ENCODE measurements at places on chromosomes 11 and 22.

DNA sequence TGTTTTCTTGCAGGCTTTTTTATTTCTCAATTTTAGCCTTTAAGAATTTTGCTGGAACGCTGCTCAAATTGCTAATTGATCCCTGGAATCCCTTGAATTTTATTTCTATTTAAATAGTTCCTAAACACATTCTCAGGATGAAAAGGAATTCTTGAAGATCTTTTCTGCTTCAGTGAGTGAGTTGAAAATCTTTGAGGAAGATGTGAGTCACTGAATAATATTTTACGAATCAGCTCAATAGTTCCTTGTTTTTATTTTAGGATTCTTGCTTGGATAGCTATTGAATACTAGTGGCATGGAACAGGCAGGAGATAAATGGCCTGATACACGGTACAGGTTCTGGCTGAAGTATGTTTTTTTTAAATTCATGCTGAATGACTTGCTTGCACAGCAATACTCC, 194.6 kb upstream of the CCDC90B start:
- DNase-seq, result no peak

- no peak for DNase-seq
Measured at GRCh38 chr11:19938866-19939265, 221.4 kb downstream of the DBX1 start.

GRCh38 chr11:88194990-88195389, 19.7 kb upstream of the RAB38 start:
- DNase-seq, result no peak

GRCh38 chr11:75565221-75565814, 3.3 kb downstream of the SERPINH1 start:
- no peak for DNase-seq

- DNase-seq, result peak; percentile 89
Measured at GRCh38 chr11:117946842-117947526, 17.8 kb upstream of the TMPRSS13 start.

- no peak for DNase-seq
Measured at GRCh38 chr22:17110791-17111550, 10.2 kb downstream of the TMEM121B start.

- no peak for DNase-seq
Measured at GRCh38 chr22:23404689-23405365, 175.3 kb downstream of the IGLL1 start.

GRCh38 chr11:8959546-8960166, 4.6 kb downstream of the TMEM9B start:
- DNase-seq, result no peak

DNA sequence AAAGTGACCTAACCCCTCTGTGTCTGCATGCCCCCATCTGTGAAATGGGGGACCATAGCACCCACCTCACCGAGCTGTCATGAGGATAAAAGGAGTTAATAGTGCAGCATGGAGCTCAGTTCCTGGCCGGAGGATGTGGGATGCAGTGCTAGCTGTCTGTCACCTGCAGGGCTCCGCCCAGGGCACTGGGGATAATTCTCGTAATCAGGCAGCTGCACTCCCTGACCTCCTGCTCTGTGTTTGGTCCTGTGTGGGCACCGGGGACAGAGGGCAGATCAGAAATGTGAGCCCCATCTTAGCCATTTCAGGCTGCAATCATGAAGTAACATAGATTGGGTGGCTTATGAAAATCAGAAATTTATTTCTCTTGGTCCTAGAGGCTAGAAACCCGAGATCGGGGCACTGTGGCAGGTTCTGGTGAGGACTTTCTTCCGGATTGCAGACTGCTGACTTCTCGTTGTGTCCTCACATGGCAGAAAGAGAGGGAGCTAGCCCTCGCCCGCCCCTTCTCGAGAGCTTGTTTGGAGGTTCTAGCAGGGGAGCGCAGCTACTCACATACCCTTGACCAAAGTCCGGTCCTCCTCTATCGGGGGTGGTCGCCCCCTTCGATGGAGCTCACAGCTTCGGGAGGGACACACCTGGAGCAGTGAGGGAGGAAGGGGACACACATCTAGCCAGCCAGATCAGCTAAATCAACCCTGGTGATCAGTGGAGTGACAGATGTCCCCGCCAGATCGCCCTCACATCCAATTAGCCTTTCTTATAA, 3.2 kb downstream of the KCTD17 start:
- DNase-seq, result no peak

DNA sequence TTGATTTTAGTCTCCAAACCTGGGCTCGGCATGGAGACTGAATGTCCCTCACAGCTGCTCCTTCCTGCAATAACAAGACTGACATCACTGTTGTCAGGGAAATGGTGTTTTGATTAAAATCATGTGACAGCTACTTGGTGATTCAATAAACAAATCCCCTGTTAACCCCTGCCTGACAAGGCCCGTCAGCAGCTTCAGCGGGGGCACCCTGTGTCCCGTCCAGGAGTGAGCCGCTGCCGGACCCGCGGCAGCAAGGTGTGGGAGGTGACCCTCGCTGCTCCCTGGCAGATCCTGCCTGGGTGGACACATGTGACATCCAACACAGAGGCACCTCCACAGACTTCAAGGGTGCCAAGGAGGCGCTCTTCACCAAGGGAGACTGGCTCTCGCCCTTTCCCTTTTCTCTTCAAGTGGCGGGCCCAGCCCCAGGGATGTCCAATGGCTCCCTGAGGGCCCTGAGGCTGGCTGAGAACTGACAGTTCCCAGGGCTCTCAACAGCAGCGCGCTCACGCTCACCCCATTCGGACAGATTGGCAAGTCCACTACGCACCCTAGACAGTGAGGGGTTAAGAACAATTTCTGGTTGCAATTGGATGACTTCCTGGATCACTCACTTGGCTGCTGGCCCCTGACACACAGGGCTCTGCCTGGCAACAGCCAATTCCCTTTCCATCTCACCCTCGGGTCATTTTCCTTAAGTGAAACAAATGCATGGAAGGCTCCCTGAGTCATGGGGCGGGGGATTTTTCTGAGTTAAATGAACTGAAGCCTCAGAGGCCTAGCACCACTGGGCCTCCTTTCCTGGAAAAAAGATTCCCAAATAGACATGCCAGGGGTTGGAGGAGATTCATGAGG, 30.7 kb downstream of the PPP2R1B start:
- no peak for DNase-seq

DNA sequence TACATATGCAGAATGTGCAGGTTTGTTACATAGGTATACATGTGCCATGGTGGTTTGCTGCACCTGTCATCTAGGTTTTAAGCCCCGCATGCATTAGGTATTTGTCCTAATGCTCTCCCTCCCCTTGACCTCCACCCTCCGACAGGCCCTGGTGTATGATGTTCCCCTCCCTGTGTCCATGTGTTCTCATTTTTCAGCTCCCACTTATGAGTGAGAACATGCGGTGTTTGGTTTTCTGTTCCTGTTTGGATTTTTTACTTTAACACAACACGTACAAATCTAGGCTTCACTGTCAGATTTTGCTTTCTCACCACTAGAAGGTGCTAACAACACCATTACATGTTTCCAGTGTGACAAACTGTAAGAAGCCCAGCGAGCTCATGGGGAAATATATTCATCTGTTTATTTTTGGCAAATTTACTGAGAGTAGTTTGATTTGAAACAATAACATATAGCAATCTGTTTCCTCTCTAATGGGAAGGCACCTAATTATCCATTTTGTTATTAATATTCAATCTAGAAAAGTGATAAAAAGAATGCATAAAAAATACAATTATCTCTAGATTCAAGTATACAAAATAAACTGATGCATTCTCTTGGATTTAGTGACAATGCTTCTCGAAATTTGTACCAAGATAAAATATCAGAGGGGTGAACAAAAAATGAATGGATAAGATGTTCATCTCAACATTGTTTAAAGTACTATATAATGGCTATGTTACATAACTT, 23.2 kb upstream of the BIRC3 start:
- DNase-seq, result no peak

GRCh38 chr11:65077451-65077850, 6.4 kb downstream of the CDCA5 start:
- DNase-seq, result no peak

- no peak for DNase-seq
Measured at GRCh38 chr22:31733580-31734079, 16.3 kb downstream of the PRR14L start.

- no peak for DNase-seq
Measured at GRCh38 chr11:121340032-121340580, 47.5 kb downstream of the SC5D start.

GRCh38 chr11:69638941-69639681, 1.8 kb upstream of the CCND1 start:
- DNase-seq, result peak; percentile 95

- DNase-seq, result no peak
Measured at GRCh38 chr22:37007651-37008050, 11.6 kb downstream of the TST start.

DNA sequence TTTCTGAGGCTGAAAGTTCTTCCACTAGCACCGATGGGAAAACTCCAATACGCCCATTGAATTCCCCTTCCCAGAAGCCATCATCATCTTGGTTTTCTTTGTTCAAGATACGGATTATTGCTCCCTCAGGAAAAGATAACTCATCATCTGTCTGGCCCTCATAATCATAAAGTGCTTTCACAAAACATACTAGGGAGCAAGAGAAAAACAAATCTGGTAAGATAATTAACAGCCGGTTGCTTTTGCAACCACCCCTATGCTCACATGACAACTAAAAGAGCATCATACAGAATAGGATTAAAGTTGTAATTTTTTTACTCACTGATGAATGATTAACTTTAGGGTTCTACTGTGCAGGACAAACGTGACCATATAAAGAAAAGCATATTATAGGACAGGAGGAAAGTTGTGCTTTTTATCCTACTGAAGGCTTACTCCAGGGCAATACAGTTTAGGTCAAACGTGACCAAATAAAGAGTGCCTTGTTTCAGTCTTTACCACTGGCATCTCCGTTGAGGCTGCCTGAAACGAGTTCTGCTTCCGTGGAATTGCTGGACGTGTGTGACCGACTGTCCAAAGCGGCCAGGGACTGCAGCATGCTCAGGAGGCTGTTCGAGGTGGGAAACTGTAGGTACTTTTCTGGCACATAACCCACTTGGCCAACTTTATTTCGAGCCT, 28.6 kb downstream of the ATG16L2 start:
- no peak for DNase-seq

- DNase-seq, result no peak
Measured at GRCh38 chr22:44391481-44392445, 79.0 kb upstream of the SHISAL1 start.

DNA sequence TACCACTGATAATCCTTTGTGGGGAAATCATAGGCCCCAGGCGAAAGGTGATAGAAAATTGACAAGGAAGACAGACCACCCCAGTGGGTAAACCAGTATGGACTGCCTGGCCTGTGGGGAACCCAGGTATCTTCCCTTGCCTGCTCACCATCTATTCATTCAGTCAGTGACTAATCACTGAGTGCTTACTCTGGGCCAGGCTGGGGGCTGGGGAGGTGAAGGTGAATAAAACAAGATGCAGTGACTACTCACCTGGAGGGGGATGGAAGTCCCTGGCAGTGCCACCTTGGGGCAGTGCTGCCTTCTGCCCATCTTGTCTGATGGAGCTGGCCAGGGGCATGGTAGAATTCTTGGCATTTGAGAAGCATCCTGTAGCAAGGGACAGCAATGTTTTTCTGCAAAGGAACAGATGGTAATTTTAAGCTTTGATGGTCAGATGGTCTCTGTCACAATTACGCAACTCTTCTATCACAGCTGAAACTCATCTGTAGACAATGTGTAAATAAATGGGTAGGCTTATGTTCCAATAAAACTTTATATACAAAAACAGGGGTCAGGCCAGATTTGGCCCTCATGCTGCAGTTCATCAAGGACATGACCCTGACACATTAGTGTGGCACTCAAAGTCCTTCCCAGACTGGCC, 4.6 kb downstream of the ISX start:
- DNase-seq, result no peak

DNA sequence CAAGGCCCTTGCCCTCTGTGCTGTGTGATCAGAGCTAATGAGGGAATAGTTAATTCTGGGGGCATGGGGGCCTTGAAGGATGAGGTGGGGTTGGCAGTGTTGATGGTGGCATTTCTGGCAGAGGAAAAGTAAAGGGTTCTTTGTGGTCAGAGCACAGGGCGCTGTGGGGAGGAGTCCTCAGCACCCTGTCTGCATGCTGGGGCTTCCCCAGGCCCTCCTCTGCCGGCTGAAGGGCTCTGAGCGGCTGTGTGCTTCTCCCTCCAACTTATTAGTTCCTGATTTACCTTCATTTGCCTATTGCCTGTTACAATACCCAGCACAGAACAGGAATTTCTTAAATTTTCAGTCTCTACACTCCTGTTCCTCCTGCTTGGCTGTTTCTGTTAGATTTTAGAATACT, 122.8 kb downstream of the HIPK3 start:
- no peak for DNase-seq

- DNase-seq, result no peak
Measured at GRCh38 chr11:75276186-75276585, 35.6 kb downstream of the TPBGL start.

DNA sequence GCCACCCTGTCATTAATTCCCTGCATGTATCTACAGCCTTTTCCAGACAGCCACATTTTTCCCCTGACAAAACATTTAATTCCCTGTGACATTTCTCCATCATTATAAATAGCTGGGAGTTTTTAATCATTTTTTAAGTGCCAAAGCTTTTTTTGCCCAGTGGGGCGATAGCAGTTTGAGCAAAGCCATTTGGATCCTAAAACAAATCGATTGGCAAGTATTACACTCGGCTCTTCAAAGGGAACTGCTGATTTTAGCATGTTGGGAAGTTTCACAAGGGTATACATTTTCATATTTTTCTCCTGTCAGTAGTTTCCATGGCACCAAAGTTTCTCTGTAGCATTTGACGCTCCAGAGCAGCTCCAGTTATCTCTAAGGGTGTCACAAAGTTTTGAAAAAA, 210.8 kb downstream of the HIPK3 start:
- no peak for DNase-seq

DNA sequence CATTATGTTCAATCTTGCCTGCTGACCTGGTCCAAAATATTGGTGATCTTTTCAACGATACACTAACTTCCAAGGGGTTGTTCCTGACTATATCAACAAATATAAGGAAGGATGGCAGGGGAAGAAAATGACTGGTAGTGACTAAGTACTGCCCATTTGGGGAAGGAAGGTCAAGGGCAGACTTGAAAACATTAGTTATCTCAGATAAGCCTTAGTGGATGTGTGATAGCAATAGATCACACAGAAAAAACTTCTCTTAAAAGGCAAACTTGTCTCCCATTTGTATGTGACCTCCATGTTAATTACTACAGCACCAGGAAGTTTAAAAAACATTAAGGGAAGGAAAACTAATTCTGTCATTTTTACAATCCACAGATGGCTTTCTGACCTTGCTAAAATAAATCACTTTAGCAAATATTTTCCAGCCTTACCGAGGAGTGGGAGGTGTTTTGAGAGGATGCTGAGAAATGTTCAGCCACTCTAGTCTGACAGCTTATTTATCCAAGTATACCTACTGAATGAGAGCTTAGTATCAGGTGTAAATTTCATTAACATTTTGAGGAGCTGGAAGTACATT, 88.2 kb upstream of the DDI1 start:
- no peak for DNase-seq

Data from lower lobe of right lung (tissue), 2 donors.